HCT116 (cell line): ENCODE measurements at places on chromosomes 13 and 19. TPM values are rescaled to one million over a fixed set of nuclear protein-coding genes. Genes with fewer than 3 reads are reported as not detected.
A peak's percentile ranks its signal among the peaks of the same experiment; 100 is the strongest.

DNA sequence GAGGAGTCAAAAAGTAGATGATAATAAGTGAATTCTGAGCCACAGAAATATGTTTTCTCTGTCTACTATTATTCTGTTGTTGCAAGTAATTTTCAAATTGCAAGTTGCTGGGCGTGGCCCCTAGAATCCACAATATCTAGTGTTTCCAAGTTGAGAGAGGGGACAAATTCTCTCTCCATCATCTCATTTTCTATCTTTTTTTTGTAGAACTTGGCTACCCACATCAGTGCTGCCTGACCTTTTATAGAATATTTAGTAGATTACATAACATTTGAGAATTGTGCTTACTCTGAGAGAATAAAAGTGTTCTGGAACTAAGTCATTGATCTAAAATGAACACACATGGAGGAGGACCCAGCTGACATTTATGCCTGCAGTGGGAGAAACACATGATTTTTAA is 110.9 kb upstream of the CSNK1A1L start:
- no peaks in the 10 kb centered on the region for H3K36me3 ChIP-seq
- H3K4me1 ChIP-seq, result no peaks in the 10 kb centered on the region
- H3K4me3 ChIP-seq, result no peak overlapping the region
- H3K27me3 ChIP-seq, result no peaks in the 10 kb centered on the region
- DNase-seq, result no peak

DNA sequence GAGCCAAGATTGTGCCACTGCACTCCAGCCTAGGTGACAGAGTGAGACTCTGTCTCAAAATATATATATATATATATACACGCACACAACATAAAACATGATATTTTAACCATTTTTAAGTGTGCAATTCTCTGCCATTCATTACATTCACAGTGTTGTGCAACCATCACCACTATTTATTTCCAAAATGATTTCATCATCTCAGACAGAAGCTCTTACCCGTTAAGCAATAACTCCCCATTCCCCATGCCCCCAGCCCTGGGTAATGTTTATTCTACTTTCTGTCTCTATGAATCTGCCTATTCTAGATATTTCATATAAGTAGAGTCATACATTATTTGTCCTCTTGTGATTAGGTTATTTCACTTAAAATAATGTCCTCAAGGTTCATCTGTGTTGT is 20.3 kb downstream of the WDR88 start:
- H3K36me3 ChIP-seq, result no peaks in the 10 kb centered on the region

The C19orf47 gene
- total RNA-seq, result 18.0 TPM

DNA sequence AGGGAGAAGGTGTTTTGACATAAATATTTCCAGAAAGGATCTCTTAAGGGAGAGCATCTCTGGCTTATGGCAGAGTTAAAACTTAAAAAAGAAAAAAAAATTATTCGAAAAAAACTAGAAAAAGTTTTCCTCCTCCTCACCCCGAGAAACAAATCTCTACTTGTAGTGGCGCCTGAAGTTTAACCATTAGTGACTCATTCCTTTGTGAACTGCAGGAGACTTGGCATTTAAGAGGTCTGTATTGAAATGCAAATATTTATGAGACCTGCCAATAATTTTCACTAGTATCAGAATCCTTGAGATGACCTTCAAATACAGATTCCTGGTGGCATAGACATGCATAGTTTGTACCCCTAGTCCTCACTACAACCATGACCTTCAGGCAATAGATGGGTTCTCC is 64.9 kb upstream of the MED4 start:
- no peaks in the 10 kb centered on the region for H3K27me3 ChIP-seq
- no peak overlapping the region for H3K27ac ChIP-seq
- DNase-seq, result no peak
- H3K4me3 ChIP-seq, result no peak overlapping the region
- peaks cover 19% of the 10 kb centered on the region for H3K4me1 ChIP-seq

GRCh38 chr13:65540175-65540574 is 1690.0 kb downstream of the PCDH9 start:
- H3K27me3 ChIP-seq, result no peaks in the 10 kb centered on the region
- H3K4me1 ChIP-seq, result no peaks in the 10 kb centered on the region
- no peak overlapping the region for H3K4me3 ChIP-seq
- DNase-seq, result no peak

GRCh38 chr19:5321851-5322681 is 18.5 kb downstream of the PTPRS start:
- DNase-seq, result no peak
- no peaks in the 10 kb centered on the region for H3K36me3 ChIP-seq
- H3K27me3 ChIP-seq, result no peaks in the 10 kb centered on the region
- H3K4me1 ChIP-seq, result no peaks in the 10 kb centered on the region

GRCh38 chr13:41864658-41865057 is 96.3 kb downstream of the VWA8 start:
- DNase-seq, result no peak
- no peak overlapping the region for H3K27ac ChIP-seq
- no peaks in the 10 kb centered on the region for H3K4me1 ChIP-seq
- H3K36me3 ChIP-seq, result 0 out of 2 replicates have a peak, but pooled peaks cover 6% of the 10 kb centered on the region
- no peaks in the 10 kb centered on the region for H3K27me3 ChIP-seq
- no peak overlapping the region for H3K4me3 ChIP-seq

DNA sequence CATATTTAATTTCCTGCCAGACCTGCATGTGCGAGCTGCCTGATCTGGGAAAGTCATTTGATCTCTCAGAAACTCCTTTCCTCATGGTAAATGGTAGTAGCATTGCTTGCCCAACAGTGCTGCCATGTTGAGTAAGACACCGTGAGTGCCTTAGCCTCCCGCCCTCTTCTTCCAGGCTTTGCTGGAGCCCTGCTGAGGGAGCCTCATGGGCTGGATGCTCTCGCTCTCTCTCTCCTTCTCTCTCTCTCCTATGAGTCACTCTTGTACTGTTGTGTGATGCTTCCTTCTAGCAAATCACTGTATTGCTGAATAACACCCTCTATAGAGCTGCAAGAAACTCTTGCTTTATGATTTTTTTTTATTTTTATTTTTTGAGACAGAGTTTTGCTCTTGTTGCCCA is 365.5 kb downstream of the UQCRFS1 start:
- H3K27me3 ChIP-seq, result no peaks in the 10 kb centered on the region
- no peak for DNase-seq

- no peak overlapping the region for H3K4me3 ChIP-seq
- H3K36me3 ChIP-seq, result no peaks in the 10 kb centered on the region
- H3K27ac ChIP-seq, result no peak overlapping the region
- no peaks in the 10 kb centered on the region for H3K4me1 ChIP-seq
- DNase-seq, result no peak
Observed at GRCh38 chr13:111575719-111576118, 255.3 kb downstream of the TEX29 start.

The PCSK4 gene
- total RNA-seq, result 11.1 TPM

GRCh38 chr19:35281303-35281702 is 1.0 kb upstream of the HAMP start:
- no peak for DNase-seq
- no peak overlapping the region for H3K4me3 ChIP-seq
- H3K4me1 ChIP-seq, result peaks cover 4% of the 10 kb centered on the region; the same call in 1 of the 2 replicates
- no peak overlapping the region for H3K27ac ChIP-seq
- no peaks in the 10 kb centered on the region for H3K36me3 ChIP-seq
- H3K27me3 ChIP-seq, result no peaks in the 10 kb centered on the region

The PIAS4 gene
- 28.4 TPM for total RNA-seq

DNA sequence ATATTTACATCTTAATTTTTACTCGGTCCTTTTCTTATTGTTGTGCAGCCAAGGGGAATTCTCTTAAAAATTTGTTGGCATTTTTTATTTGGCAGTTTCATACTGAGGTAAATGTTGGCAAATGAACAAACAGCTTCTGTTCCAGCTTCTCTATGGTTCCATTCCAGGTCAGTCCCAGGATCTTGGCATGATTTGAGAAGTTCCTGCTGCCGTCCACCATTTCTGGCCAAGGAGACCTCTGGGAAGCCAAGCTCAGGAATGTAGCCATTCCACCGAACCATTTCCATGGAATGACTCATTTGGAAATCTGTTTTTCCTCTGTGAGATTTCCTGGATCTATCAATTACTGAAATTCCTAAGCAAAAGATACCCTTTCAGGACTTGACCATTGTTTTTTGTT is 43.9 kb downstream of the SLC10A2 start:
- H3K4me1 ChIP-seq, result no peaks in the 10 kb centered on the region
- no peak for DNase-seq
- no peaks in the 10 kb centered on the region for H3K27me3 ChIP-seq
- H3K27ac ChIP-seq, result no peak overlapping the region

DNA sequence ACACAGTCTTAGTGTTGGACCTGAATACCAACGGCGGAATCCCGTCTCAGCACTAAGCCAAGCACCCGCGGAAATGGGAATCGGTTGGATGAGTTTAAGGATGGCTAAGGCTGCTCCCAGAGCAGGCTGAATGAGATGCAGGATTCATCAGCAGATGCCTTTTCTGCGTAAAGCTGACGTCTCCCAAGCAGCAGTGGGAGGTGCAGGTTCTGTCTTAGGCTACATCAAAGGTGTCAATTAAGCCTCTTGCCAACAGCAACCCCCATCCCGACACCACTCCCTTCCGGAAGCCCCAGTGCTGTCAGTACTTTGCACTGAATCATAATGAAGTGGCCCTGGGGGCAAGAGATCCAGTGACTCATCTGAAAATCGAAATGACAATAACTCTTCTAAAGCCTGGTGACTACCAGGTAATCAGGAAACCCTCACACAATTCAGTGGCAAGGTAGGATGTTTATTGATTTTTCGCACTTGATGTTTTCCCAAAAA is 275.6 kb downstream of the DCLK1 start:
- H3K27ac ChIP-seq, result no peak overlapping the region
- no peaks in the 10 kb centered on the region for H3K36me3 ChIP-seq
- peaks cover 16% of the 10 kb centered on the region for H3K4me1 ChIP-seq
- no peak overlapping the region for H3K4me3 ChIP-seq

- H3K36me3 ChIP-seq, result peaks cover 6% of the 10 kb centered on the region
- no peak for DNase-seq
- H3K4me3 ChIP-seq, result peak overlapping the region; percentile 70
Observed at GRCh38 chr19:44024900-44025216, 321 bp upstream of the ZNF222 start.

DNA sequence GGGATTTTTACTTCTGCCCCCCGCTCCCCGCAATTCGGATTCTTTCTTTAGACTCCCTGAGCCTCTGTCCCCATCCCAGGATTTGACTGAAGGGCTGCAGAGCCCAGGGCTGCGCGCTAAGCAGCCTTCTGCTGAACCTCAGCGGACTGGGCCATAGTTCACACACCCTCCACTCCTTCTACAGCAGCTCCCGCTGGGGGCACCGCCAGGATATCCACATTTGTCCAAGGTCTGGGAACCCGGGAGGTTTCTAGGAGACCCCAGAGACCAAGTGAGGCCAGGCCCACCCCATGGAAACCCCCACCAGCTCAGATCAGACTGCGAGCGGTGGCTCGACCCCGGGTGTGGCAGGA is 463.3 kb downstream of the ITGBL1 start:
- H3K36me3 ChIP-seq, result no peaks in the 10 kb centered on the region
- H3K27ac ChIP-seq, result no peak overlapping the region
- no peak for DNase-seq
- no peak overlapping the region for H3K4me3 ChIP-seq

The LYPD3 gene
- 3.6 TPM for total RNA-seq

DNA sequence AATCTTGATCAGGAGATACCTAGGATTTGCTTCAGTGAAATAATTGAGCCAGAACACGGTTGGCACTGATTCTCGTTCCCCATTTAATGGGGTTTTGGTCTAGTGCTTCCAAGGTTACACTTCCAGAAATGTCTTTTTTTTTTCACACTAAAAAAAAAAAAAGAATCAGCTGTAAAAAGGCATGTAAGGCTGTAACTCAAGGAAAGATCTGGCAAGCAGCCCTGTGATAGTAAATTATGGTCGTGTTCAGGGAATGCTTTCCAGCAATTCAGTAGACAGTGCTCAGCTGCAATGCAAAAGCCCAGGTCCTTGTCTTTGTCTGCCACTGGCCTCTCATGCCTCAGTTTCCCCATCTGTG is 27.2 kb upstream of the NDUFS7 start:
- no peak overlapping the region for H3K4me3 ChIP-seq
- peaks cover 18% of the 10 kb centered on the region for H3K4me1 ChIP-seq
- peaks cover 36% of the 10 kb centered on the region; the same call in 1 of the 2 replicates for H3K36me3 ChIP-seq
- DNase-seq, result no peak
- H3K27me3 ChIP-seq, result no peaks in the 10 kb centered on the region
- H3K27ac ChIP-seq, result no peak overlapping the region

- no peak overlapping the region for H3K27ac ChIP-seq
- H3K27me3 ChIP-seq, result no peaks in the 10 kb centered on the region; the same call in 1 of the 2 replicates
- no peak overlapping the region for H3K4me3 ChIP-seq
- no peak for DNase-seq
- H3K4me1 ChIP-seq, result no peaks in the 10 kb centered on the region
- no peaks in the 10 kb centered on the region for H3K36me3 ChIP-seq
Observed at GRCh38 chr19:30107251-30107650, 165.2 kb downstream of the URI1 start.

- no peaks in the 10 kb centered on the region for H3K36me3 ChIP-seq
- no peak overlapping the region for H3K4me3 ChIP-seq
- H3K27me3 ChIP-seq, result no peaks in the 10 kb centered on the region
- no peak overlapping the region for H3K27ac ChIP-seq
- DNase-seq, result no peak
- no peaks in the 10 kb centered on the region for H3K4me1 ChIP-seq
Observed at GRCh38 chr19:23787106-23787505, 28.4 kb upstream of the ZNF681 start.

The CD70 gene
- total RNA-seq, result 2.1 TPM

GRCh38 chr13:75372923-75373841 is 108.8 kb downstream of the TBC1D4 start:
- no peaks in the 10 kb centered on the region for H3K27me3 ChIP-seq
- no peak for DNase-seq
- H3K4me3 ChIP-seq, result no peak overlapping the region
- H3K36me3 ChIP-seq, result no peaks in the 10 kb centered on the region

DNA sequence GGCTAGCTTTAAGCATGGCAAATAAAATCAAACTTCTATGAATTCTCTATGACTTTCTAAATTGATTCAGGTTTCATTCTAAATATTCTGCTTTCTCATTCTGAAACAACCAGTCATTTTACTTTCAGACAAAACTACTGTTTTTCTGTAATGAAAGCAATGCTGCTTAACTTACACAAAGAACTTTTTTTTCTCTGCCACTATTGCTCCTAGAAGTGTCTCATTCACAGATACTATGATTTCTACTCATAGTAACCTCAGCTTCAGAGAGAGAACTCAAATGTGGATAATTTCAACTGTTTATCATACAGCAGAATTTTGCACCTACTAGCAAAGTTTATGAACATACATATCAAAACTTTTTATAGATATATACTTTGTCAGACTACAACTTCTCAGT is 724.6 kb downstream of the SLITRK5 start:
- no peaks in the 10 kb centered on the region for H3K27me3 ChIP-seq
- H3K4me1 ChIP-seq, result no peaks in the 10 kb centered on the region
- H3K4me3 ChIP-seq, result no peak overlapping the region
- no peak overlapping the region for H3K27ac ChIP-seq
- no peak for DNase-seq

- H3K4me1 ChIP-seq, result no peaks in the 10 kb centered on the region
- H3K27ac ChIP-seq, result no peak overlapping the region
- no peak for DNase-seq
- no peaks in the 10 kb centered on the region for H3K27me3 ChIP-seq
- H3K36me3 ChIP-seq, result no peaks in the 10 kb centered on the region
Observed at GRCh38 chr19:11485245-11485837, 4.5 kb upstream of the ELAVL3 start.
